ENCODE measurements at places on chromosomes 1 and 21.

GRCh38 chr1:54362881-54363340 lies 43.3 kb downstream of the SSBP3 start:
- DNase-seq: no peak

- DNase-seq: no peak
Observed at GRCh38 chr1:25538191-25538767, 5.1 kb upstream of the LDLRAP1 start.

- no peak for DNase-seq
Observed at GRCh38 chr21:45918835-45919447, 62.6 kb upstream of the COL6A1 start.

DNA sequence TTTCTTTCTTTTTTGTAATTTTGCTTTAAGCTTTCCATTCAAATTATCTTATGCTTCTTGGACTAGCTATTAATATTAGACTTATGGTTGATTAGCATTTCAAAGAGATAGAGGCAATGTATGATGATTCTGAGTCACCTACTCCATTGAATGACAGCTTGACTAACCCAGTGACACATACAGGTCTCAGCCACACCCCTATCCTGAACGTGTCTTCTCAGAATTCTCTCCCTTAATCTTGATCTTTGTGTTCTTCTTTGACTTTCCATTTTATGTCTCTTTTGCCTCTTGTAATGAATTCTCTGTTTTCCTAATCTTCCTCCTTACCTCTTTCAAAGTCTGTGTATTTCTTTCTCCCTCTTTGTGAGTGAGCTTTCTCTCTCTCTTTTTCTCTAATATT lies 241.1 kb downstream of the PDE4B start:
- DNase-seq: no peak

- DNase-seq: no peak
Observed at GRCh38 chr1:89794406-89794805, 26.4 kb upstream of the LRRC8D start.

- DNase-seq: no peak
Observed at GRCh38 chr1:214310010-214310409, 29.1 kb downstream of the SMYD2 start.

GRCh38 chr1:188476606-188477005 lies 1647.9 kb downstream of the PLA2G4A start:
- no peak for DNase-seq

DNA sequence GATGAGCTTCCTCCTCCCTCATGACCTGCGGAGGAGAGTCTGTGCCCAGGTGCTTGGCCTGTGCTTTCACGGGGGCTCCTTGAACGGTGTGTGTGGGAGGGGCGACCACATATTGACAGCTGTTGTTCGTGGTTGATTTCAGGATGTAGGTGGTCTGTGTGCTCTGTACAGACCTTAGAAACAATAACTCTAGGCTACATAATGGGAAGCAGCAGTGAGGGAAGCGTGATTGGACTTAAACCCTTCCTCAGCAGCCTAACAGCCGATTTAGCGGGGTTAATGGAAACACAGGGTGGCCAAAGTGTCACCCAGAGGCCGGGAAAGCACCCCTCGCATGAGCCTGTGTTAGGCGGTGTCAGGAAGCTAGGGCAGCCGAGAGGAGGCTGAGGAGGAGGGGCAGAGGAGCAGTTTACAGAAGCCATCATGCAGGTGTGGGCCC lies 56.0 kb downstream of the TBCE start:
- DNase-seq: no peak

DNA sequence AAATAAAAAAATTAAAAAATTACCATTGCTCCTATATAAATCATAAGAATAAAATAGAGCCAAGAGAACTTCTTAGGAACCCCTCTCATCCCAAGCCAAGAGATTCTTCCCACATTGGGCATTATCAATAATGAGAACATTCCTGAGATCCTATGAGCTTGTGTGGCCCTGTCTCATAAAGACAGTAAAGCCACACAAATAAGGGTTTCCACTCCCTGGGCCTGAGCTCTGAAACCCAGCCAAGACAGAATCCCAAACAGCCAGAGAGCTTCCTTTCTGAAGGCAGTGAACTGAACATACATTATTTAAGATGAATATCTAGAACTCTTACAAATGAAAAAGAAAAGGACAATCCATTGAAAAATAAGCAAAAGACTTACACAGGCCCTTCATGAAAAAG lies 68.3 kb downstream of the SLC45A1 start:
- DNase-seq: no peak

GRCh38 chr1:30123896-30124295 lies 599.5 kb downstream of the MATN1 start:
- no peak for DNase-seq

- no peak for DNase-seq
Observed at GRCh38 chr1:29586991-29587745, 350.8 kb downstream of the PTPRU start.

DNA sequence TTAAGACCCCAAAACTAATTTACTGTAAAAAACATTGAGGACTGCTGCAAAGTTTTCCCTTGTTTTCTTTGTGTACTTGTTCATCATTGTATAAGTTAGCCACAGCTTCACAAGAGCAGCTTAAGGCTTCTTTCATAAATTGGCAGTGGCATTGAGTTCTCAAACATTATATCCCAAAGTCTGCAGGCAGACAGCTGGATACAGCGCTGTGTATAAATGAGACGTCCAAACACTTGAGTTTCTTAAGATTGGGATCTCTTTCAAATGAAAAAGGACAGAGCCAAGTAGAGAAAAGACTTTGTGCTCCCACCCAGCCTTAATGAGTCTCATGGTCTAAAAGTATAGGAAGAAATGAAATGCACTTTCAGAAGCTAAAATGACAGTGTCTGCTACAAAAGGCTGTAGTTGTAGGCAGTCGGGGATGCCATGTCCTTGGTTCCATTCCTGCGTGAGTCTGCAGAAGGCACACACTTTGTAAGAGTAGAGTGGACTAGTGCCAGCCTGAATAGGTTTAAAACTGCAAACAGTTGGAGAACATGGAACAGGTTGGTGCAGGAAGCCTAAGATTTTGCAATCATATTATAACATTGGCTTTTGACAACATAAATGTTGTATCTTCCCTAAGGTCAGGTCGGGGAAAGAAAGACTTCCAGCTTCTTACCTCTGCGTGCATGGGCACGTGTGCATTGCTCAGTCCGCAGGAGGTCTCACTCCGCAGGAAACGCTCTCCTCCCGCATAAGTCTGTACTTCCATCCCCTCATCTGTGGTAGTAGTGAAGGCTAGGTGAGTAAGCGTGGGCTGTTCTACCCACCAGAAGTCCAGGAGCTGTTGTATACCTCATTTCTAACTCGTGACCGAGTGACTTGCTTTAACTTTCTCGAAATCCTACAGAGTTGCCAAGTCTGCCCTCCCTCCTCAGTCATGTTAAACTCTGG lies 94.4 kb downstream of the CD247 start:
- no peak for DNase-seq

DNA sequence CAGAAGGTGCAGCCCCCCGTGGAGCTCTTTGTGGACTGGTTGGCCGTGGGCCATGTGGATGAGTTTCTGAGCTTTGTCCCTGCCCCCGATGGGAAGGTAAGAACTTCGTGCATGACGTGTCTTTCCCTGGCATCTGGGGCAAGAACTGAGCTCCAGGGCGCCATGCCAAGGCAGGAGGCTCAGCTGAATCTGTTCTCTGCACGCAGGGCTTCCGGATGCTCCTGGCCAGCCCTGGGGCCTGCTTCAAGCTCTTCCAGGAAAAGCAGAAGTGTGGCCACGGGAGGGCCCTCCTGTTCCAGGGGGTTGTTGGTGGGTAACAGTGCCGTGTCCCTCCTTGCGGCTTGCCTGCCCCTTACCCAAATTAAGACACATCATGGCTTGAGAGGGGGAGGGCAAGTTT lies 27.7 kb downstream of the PADI3 start:
- no peak for DNase-seq

DNA sequence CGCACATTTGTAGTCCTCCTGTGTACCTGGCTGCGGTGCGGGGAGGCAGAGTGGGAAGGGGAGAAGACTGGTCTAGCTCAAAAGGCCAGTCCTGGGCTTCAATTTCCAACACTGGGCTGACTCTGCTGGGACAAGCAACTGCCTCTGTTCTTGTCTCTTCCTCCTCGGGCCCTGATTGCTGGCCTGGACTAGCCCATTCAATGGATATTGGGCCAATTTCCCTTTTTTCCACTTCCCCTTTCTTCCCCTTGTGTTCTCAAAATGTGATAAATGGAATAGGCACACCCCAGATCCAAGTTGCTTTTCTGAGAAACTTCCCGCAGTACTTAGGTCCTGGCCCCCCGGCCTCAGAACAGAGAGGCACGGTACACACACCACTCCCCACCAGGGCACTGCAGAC lies 48.2 kb downstream of the SPSB1 start:
- DNase-seq: no peak

DNA sequence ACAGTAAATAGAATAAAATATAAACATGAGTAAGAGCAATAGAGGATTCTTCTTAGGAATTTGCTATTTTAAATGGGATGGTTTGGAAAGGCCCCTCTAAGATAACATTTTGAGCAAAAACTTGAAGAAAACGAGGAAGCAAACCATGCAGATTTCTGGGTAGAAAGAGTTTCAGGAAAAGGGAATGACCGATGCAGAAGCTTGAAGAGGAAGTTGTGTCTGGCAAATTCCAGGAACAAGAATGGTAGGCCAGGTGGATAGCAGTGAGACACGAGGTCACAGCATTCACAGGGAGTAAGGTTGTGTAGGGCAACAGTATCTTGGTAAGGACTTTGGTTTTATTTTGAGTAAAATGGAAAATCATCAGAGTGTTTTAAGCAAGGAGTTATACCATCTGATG lies 108.9 kb downstream of the PEX14 start:
- DNase-seq: no peak

DNA sequence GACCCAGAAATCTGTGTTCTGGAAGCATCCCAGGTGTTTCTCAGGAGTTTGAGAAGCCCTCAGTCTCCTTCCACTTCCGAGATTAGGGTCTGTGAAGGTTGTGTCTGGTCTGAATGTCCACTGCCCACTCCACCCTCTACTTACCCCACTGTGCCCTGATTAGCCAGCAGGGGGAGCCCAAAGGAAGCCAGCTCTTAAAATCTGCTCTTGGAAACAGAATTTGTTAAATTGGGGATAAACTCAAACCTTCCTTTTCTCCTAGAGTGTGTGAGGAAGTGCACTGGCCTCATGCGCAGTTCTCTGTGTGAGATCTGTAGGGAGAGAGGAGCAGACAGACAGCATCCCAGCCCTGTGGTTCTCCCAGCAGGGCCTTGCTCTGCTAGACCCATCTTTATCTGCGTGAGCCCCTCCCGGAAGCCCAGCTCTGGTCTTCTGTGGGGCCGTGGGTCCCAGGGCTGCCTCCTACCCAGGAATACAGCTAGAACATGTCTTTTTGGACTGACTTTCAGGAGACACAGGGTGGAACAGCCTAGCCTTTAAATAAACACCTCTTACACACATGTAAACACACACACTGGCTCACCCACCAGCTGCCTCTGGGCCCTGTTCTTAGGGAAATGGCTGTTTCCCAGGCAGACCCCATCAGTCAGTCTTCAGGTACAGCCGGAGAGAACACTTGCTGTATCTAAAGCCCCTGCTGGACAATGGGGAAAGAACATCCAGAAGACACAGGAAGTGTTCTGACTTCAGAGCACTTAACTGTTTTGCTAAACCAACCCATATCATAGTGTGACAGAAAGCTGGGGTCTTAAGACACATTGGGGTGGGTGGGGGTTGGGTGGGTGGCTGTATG lies 52.2 kb downstream of the SMYD2 start:
- peak; percentile 57 for DNase-seq

GRCh38 chr1:221045151-221045550 lies 165.9 kb downstream of the HLX start:
- no peak for DNase-seq

DNA sequence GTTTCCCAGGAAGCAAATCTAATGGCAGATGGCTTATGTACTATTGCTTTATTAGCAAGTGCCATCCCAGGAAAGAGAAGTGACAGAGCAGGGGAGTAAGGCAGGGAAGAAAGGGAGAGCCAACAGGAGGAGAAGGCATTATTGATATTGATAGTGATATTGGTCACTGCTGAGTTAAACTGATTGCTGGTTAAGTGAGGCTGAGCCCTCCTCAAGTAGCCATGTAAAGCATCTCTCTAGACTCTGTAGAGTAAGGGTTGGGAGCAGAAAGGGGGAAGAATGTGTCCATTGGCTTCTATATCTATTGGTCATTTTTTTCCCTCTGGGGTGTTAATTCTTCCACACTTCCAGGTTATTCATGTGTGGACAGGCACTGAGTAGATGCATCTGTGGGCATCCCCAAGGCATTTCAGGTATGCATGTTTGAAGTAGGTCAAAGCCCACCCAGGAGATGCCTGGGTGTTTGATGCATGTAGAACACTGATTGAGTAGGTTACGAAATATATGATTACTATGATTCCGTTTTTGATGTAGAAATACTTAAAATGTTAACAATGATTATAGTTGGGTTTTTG lies 290.5 kb upstream of the DPYD start:
- no peak for DNase-seq

- DNase-seq: no peak
Observed at GRCh38 chr1:179305450-179305849, 11.9 kb downstream of the SOAT1 start.

DNA sequence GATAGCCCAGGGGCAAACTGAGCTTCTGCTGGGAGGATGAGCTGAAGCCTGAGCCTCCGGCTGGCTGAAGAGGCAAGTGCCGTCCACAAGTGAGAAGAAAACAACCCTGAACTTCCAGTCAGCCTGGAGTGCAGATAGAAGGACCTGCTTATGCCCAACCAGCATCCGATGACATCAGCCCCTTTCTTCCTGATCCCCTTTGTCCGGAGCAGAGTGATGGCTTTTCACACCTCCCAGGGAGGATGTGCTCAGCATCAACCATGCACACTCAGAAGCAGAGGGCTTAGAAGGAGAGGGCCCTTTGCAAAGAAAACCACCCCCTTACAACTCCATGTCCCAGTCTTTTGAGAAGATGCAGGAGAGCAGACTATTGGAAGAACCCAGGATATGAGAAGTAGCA lies 23.7 kb upstream of the REG4 start:
- no peak for DNase-seq

DNA sequence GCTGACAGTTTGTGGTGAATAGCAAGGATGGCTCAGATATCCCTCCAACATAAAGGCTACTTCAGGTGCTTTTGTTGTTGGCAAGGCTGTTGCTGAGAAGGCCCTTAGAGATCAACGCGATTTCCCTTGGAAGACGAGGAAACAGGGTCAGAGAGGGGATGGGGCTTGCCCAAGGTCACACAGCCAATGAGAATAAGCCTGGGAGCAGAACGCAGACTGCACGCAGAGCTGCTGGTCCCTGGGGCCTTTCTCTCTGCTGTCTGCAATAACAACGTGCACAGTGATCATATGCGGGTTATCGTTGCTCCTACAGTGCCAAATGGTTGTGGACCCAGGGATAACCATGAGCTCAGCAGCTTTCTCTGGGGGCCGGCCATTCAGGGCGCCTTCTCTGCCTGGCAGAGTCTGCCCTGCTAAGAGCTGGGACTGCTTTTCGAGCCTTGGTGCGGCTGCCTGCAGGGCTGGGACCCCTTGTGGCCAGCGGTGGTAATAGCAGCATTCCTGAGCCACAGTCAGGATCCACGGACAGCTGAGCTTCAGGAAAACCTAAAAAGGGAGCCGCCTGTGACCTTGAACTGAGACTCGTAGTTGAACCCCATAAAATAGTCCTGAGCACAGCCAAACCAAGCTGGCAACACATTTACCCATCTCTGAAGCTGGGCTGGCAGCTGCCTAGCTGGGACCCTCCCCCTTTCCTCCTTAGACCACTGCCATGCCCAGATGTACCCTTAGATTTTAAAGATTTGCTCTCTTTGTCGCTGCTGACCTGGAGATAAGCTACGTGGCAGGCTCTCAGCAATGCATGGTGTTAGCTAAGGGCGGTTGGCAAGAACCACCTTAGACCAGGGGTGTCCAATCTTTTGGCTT lies 39.8 kb downstream of the HTR6 start:
- DNase-seq: peak; percentile 78

- no peak for DNase-seq
Observed at GRCh38 chr1:5616366-5617178, 375.7 kb downstream of the NPHP4 start.

Measured in ureter (tissue), 1 donor.